ENCODE measurements at places on chromosomes 7 and 10.

DNA sequence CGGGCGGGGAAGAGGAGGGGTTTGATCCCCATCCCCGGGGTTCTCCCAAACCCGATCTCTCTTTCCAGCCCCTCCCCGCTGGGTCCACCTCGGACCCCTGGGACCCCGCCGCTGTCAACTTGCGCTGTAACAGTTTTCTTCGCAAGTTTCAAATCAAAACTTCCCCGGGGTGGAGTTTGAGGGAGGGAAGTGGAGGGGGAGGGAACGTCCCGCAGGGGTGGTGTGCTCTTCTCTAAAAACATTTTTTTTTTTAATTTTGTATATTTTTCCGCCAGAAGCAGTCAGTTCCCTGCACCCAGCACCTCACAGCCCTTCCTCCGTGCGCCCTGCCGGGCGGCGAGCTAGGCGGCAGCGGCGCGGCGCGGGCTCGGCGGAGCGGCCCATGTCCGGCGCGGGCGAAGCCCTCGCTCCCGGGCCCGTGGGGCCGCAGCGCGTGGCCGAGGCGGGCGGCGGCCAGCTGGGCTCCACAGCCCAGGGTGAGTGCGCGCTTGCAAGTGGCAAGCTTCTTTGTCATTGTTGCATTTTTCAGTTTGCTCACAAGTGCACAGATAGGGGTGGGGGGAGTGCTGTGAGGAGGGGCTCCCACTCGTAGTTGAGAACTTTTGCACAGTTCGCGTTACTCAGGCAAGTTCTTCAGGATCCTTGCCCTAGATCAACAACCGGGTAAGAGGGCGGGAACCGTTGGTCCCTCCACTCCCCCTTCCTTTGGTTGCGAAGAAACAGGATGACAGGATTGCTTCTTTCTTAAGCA is 933 bp downstream of the MDFIC start:
- no peak for DNase-seq

DNA sequence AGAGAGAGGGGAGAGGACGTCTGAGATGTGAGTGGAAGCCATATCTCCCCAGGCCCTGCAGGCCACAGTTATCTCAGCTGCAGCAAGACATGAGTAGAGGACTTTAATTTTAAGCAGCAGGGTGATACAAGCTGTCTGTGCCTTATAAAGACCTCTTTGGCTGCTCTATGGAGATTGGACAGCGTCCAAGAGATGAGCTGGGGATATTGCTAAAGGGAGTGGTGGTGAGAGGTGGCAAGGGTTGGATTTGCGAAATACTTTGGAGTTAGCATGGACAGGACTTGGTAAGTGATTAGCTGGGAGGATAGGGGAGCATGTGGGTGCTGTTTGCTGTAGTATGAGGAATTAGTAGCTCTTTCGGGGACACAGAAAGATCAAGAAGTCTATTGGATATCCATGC is 191.8 kb downstream of the CACNB2 start:
- no peak for DNase-seq

DNA sequence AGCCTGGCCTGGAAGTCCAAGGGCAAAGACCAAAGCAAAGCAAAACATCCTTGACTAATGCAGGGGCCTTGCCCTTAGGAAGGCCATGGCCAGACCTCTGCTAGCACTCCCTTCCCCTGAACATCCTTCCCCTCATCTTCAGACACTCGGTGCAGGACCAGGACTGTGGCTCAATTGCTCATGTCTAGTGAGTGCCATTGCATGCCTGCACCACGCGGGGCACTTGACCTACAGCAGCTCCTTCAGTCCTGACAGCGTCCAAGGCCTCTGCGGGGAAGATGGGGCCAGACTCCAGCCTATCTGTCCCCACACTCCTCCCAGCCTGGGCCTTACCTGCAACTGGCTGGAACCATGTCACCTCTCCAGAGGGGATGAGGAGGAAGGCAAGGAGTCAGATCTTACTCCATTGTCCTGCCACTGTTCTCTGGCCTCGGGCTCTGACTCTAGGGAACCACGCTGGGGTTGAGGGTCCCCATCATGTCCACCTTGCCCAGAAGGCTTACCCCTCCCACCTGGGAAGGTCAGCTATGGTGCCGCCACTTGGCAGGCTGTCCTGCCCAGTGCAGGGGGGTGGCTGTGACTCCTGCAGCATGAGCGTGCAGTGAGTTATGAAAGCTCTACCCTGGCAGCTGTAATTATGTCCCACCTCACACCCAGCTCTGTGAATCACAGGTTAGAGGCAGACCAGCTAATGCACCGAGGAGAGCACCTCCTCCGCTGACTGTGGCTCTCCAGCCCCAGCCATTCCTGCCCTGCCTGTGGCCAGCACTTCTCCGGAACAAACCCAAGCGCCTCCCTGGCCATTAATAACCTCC is 16.1 kb downstream of the DRGX start:
- no peak for DNase-seq

DNA sequence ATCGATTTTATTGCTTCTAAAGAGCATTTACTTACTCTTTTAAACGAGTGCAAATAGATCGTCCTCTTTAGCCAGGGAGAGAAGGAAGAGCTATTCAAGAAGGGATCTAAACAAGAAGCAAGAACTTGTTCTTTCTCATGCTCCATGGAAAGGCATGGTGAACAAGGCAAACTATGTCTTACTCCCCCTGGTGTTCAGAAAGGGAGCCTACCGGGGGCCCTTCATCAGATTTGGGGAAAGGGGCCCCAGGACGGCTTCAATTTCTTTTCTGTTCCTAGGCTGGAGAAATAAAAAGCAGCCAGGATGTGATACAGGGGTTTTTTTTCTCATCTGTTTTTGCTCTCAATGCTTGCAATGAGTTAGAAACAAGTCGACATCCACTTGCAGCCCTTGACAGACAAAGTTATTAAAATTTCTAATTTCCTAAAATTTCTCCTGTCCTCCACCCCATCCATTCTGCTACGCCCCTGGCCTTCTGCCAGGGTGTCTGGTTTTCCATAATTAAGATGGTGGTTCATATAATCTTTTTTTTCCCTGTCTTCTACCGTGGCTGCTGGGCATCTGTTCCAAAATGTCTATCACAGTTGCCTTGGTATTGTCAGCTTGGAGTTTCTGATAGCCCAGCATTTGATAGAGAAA is 214.4 kb downstream of the CREB5 start:
- no peak for DNase-seq

- DNase-seq: no peak
Observed at GRCh38 chr7:130986261-130986690, 252.3 kb upstream of the KLF14 start.

DNA sequence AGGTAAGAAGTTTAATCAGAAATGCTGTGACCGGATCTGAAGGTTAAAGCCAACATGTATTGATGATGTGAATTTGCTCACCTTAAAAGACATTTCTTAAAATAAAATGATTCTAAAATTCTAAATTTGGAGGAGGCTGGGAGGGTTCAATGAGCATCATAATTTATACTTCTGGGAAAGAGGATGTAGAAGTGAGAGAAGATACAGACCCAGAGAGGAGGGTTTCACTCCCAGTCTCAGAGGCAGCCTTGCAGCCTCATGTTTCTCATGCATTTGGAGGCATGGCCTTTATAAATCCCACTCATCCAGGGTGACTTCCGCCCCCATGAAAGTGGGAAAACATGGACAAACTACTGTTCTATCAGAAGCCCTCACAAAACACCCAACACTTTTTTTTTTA is 305.6 kb upstream of the PITRM1 start:
- DNase-seq: no peak
